ENCODE measurements at places on chromosomes 7 and 10.
A peak's percentile ranks its signal among the peaks of the same experiment; 100 is the strongest.

GRCh38 chr7:105675934-105676371, 94.7 kb upstream of the EFCAB10 start:
- no peak for DNase-seq

DNA sequence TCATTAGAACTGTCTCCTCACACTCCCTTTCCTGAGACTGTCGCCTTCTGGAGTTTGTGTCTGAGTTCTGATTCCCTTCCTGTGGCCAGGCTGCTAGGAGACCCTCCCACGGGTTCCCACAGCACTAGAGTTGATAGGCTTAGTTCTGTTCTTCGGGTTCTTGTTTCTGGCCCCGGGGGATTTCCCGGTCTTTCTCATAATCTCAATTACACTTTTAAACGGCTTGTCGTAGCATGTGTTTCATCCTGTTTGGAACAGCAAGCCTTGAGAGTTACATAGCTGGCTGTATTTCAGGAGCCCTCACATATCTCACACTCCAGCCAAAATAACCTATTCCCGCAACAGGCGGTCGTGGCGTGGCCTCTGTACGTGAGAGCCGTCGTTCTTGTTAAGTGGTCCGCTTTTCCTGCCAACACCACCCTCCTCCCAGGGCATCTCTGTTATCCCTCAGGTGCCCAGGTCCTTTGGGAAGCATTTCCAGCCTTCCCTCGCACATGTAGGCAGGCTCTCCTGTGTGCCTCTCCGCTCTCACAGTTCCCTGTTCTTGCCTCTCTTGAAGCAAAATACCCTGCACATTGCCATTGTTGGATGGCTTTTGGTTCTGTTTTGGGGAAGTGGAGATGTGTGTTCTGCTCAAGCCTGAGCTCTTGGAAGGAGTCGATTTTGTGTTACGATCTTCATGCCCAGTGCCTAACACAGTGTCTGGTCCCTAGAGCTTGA, 46.0 kb downstream of the CDC123 start:
- no peak for DNase-seq

DNA sequence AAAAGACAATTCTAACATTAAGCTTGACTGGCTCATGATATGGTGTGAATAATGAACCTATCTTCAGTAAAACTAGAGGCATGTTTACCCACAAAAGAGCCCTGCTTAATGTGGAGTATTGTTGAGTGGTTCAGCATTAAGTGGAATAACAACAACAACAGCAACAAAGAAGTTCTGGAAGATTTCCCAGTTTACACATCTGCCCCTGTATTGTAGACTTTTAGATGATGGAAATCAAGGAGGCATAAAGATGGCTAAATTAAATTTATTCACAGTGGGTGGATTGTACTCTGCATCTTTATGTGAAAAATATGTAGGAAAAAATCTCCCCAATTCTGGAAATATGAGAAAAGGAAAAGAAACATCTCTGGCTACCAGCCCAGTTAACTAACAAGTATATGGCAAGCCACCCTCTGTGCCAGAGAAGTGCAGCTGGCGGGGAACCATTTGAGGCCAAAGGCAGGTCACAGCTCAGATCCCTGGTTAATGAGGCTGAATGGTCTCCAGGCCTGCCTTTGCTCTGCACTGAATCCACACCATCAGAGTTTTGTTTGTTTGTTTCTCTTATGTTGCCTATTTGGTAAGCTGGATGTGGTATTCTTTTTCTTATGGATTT, 186.0 kb downstream of the SEMA3D start:
- DNase-seq: no peak

DNA sequence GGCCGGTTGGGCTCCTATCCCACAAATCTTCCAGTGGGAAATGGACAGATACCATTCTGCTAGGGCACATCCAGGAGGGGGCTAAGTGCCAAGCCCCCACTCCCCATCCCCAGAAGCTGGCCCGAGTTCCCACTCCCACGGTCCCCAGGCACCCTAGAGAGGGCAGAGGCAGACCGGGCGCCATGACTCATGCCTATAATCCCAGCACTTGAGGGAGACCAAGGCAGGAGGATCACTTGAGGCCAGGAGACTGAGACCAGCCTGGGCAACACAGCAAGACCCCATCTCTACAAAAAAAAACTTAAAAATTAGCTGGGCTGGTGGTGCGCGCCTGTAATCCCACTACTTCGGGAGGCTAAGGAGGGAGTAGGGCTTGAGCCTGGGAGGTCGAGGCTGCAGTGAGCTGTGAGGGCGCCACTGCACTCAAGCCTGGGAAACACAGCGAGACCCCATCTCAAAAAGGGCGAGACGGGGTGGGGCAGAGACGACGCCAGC, 870 bp downstream of the GNA12 start:
- peak; percentile 54 for DNase-seq

- DNase-seq: no peak
These were observed 132.4 kb downstream of the TSPAN12 start for GRCh38 chr7:120725376-120726039.

DNA sequence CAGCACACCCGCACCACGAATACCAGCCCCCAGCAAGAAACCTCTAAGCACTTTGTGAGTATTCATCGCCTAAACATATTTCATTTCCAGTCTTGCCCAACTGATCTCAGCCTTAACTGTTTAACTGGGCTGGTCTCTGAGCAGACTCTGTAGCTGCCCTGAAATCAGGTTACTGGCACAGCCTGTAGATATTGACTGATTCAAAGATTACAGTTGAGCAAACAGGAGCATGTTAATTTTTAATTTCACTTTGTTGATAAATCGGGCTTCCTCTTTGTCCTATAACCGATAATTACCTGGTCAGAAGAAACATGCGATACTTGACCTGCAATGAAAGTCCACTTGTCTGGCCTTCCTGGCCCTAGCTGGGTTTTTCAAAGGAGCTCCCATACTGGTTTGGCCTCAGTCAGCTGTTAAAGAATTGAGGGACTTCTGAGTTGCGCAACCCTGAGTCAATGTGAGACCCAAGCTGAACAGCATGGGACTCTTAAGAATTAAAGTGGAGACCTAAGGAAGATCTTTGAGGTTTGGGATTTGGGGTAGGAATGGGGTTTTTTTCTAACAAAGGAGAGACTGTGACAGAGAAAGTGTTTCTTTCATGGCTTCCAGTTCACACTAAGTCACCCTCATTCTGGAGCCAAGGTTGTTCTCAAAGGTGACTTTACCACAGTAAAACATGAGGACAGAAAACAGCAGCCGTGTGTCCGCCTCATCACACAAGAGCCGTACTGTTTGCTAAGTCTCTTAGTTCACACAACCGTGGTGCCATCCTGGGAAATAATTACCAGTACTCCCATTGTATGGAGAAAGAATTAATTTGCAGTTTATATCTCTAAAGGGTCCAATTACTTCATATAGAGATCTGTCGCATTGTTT, 75.9 kb downstream of the PPP1R3C start:
- no peak for DNase-seq

- DNase-seq: no peak
These were observed 45.9 kb downstream of the TMEM270 start for GRCh38 chr7:73906874-73907273.

DNA sequence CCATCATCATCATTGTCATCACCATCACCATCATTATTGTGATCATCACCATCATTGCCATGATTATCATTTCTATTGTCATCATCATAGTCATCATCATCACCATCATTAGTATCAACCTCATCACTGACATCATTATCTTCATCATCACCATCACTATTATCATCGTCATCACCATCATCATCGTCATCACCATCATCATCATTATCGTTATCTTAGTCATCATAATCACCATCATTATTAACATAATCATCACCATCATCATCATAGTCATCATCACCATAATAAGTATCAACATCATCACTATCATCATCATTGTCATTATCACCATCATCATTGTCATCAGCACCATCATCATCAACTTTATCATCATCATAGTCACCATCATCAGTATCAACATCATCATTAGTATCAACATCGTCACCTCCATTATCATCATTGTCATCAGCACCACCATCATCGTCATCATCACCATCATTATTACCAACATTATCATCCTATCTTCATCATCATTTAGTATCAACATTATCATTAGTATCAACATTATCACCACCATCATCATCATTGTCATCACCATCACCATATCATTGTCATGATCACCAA, 241.3 kb downstream of the ADARB2 start:
- DNase-seq: no peak

DNA sequence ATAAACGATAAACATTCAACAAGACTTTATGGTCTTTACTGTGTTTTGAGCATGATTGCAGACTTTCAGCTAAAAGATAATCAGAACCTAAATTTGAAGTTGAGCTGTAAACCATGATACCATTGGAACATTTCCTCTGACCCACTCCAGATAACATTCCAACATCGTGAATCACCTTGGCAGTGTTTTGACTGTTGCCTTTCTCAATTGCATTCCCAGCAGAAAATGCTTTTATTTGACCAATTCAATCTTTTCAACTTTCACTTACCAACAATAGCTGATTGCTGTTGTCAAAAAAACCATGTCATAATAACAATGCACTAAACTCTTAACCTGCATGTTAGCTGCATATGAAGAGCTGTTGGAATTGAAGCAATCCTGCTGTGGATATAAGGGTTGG, 165.5 kb downstream of the MDFIC start:
- no peak for DNase-seq

DNA sequence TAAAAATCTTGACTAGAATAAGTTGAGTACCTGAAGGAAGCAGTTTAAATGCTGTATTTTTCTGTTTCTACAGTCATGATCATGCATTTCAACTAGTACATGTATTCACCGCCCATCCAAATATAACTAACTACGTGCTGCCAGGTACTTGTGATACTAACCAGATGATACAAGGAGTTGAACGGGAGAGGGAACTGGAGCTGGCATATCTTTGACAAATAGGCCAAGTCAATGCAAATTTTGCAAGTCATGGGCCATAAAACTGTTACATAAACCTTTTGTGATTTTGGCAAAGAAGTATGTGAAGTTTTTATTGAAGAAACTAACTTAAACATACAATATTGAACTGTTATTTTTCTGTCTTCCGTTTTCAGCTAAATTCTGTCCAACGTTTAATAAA, 14.5 kb downstream of the NUP42 start:
- no peak for DNase-seq

GRCh38 chr10:21692916-21693315, 158.9 kb downstream of the MLLT10 start:
- no peak for DNase-seq

DNA sequence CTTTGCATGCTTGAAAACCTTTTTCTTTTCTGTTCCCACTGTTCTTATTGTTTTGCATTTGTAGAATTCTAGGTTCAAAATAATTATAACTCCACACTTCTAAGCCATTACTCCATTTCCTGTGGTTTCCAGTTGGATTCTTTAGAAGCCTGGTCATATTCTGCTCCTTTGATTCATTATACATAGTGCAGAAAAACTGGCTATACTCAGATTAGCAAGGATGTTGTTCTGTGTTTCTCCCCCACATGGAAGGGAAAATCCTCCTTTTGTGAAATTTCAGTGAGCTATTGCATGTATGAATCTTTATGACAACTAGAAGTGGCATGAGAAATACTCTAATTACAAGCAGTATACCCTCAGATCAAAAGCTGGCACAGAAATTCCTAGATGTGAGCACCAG, 79.5 kb downstream of the SLC13A1 start:
- DNase-seq: no peak

- DNase-seq: no peak
These were observed 48.3 kb downstream of the ALOX5 start for GRCh38 chr10:45422207-45422865.

DNA sequence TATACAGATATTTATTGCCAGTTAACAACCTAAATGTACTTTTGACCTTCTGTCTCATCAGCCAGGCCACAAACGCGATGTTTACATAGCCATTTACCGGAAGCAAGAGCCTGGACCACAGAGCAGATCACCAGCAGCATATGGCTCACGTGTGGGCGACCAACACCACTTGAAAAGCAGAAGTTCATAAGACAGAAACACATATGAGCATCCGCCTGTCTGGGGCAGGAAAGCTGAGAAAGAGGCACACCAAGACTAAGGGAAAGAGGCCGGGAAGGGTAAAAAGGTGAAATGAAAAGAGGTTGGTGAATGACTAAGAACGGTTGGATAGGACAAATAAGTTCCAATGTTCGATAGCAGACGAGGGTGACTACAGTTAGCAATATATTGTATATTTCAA, 1.3 kb downstream of the ABCB1 start:
- no peak for DNase-seq

GRCh38 chr7:43669286-43670081, 59.8 kb downstream of the COA1 start:
- no peak for DNase-seq

- DNase-seq: no peak
These were observed 82.5 kb downstream of the AHR start for GRCh38 chr7:17380736-17381662.

GRCh38 chr7:30644286-30644955, 37.8 kb downstream of the CRHR2 start:
- DNase-seq: no peak

GRCh38 chr7:102170393-102170970, 116.2 kb upstream of the SH2B2 start:
- DNase-seq: no peak

DNA sequence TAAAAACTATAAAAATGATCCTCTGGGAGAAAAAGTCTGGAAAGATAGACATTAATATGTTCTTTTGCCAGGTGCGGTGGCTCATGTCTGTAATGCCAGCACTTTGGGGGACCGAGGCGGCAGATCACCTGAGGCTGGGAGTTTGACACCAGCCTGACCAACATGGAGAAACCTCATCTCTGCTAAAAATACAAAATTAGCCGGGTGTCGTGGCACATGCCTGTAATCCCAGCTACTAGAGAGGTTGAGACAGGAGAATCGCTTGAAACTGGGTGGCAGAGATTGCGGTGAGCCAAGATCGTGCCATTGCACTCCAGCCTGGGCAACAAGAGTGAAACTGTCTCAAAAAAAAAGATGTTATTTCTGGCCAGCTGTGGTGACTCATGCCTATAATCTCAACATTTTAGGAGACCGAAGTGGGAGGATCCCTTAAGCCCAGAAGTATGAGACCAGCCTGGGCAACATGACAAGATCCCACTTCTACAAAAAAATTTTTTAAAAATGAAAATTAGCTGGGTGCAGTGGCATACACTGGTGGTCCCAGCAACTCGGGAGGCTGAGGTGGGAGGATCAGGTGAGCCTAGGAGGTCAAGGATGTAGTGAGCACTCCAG, 101.9 kb upstream of the LRRN3 start:
- DNase-seq: no peak

DNA sequence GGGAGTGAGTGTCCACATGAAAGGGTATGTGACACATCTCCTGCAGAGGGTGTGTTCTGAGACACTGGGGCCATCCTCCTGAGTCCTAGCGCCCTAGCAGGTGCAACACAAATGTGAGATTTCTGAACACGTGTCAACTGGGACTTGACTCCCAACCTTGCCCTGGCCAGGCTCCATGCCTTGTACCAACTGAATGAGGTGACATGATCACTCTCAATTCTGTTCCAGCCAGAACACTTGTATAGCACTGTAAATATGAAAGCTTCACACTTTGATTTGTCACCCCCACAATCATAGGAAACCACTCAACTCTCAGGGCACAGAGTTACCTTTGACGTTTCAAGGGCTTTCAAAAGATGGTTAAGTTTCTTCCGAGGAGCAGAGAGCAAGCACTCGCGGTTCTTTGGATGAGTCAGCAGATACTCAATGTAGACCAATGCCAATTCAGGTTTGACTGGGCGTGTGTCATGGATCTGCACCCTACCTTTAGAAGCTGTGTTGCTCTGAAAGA, 48.6 kb downstream of the NCAPG2 start:
- DNase-seq: no peak
